ENCODE measurements at places on chromosomes 4 and X.
A peak's percentile ranks its signal among the peaks of the same experiment; 100 is the strongest.

GRCh38 chr4:75180790-75181776 lies 248.2 kb downstream of the PARM1 start:
- no peak for DNase-seq

GRCh38 chr4:101710806-101711205 lies 79.7 kb upstream of the BANK1 start:
- DNase-seq = no peak

DNA sequence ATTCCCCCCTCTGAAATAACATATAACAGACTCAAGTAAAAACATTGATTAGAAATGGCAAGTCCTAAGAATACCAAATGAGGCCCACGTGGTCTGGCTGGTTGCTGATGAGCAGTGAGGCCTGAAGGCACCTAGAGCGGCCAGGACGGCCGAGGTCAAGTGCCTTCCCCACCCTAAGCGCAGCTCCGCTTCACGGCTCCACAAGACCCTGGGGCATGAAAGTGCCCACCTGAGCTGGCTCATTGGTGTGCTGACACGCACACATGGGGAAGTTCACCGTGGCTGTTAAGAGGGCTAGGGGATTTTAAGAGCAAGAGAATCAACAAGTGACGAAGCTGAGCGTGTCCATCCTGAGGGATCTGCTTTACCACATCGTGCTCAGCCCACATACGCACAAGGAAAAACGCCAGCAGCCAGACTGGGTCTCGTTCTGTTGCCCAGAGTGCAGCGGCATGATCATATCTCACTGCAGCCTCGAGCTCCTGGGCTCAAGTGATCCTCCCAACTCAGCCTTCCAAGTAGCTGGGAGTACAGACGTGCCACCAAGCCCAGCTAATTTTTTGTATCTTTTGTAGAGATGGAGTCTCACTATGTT lies 22.4 kb downstream of the DCTD start:
- DNase-seq = no peak

DNA sequence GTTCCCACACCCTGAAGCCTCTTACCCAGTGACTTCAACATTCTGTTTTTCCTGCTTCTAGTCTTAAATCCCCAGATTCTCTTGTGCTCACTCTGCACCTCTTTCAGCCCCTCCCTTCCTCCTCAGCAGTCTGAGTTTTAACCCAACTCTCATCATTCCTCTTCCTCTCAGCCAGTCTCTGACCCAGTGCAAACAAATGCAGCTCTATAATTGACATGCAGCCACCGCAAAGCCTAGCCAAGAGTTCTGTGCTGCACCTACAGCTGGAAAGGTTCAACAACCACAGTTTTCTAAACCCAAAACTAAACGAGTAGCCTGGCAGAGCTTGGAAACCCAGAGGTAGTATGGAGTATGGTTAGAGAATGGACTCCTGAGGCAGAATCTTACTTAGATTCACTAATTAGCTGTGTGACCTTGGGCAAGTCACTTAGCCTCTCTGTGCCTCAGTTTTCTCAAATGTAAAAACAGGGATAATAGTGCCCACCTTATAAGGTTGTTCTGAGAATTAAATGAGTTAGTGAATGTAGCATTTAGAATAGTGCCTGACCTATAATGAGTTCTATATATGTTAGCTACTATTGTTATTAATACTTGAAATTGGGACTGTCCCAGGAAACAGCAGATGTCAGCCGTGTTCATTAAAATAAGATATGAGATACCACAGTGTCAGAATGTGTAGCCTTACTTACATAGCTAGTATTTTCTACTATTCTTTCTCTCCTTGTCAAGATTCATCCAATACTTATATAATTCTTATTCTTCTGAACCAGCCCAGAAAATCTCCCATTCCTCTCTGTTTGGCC lies 3.5 kb downstream of the TMEM154 start:
- DNase-seq = no peak

- DNase-seq = no peak
Measured at GRCh38 chrX:63658920-63659319, 126.1 kb downstream of the ARHGEF9 start.

DNA sequence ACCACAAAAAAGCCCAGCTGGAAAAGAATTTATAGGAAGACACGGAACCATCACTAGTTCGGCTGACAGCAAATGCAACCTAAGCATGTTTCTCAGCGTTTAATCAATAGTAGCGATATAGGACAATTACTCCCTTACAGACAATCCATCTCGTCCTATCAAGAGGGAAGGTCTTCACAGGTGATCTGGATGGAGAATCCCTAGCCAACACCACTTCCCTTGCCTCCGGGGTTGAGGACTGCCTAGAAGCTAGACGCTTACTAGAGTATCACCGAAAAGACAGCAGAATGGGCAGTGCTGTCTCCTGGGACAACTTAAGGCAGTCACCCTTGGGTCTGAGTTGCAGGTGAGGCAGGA lies 32.1 kb upstream of the MAML3 start:
- DNase-seq = no peak

GRCh38 chr4:138636781-138637180 lies 378.8 kb upstream of the NOCT start:
- no peak for DNase-seq

- no peak for DNase-seq
Measured at GRCh38 chr4:87555773-87556619, 26.8 kb upstream of the SPARCL1 start.

GRCh38 chr4:10115271-10115796 lies 1.3 kb downstream of the WDR1 start:
- DNase-seq = no peak

DNA sequence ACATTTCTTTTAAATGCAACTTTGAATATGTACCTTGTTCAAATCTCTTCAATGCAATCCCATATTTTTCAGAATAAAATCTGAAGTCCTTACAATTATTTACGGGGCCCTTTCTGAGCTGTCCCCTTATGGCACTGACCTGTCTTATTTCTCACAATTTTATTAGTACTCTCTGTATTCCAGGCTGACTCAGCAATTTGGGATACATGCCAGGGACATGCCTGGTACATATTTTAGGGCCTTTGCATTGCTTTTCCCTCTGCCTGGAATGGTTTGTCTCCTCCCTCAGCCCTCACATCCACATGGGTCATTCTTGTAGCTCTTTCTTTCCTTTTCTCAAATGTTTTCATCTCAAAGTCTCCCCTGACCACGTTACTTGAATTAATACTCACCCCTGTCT lies 172.2 kb upstream of the TECRL start:
- DNase-seq = no peak

GRCh38 chr4:56086561-56086960 lies 137.8 kb downstream of the CEP135 start:
- DNase-seq = no peak

GRCh38 chr4:1331591-1332353 lies 15.2 kb upstream of the UVSSA start:
- DNase-seq = no peak

GRCh38 chr4:176306837-176307665 lies 12.7 kb upstream of the SPCS3 start:
- DNase-seq = no peak

DNA sequence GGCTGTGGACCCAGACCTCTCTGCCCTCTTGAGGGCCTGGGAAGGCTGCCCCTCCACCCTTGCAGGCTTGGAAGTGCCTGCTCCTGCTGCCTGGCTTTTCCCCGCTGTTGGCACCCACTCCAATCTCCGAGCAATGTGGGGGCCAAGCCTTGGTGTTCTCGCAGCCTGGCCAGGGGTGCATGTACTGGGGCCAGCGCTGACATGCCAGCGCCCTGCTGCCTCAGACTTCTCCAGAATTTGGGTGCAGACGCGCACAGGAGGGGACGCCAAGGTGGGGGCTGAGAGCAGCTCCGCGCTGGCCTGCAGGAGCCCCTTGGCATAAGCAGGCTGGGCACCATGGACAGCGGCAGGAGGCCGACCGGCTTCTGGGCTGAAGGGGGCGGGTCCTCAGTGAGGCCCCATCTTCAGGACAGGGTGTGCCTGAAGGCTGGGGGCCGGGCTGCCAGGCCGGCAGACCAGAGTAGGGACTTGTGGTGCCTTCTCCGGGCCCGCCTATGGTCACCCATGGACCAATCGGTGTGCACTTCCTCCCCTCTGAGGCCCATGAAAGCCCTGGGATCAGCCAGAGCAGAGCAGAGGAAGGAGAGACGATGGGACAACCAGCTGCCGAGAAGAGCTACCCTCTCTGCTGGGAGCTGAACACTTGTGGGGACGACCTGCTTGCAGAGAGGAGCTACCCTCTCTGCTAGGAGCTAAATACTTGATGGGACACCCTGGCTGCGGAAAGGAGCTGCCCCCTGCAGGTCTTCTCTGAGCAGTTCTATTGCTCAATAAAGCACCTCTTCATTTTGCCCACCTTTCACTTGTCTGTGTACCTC lies 118.3 kb downstream of the DNAAF6 start:
- peak; percentile 2 for DNase-seq

DNA sequence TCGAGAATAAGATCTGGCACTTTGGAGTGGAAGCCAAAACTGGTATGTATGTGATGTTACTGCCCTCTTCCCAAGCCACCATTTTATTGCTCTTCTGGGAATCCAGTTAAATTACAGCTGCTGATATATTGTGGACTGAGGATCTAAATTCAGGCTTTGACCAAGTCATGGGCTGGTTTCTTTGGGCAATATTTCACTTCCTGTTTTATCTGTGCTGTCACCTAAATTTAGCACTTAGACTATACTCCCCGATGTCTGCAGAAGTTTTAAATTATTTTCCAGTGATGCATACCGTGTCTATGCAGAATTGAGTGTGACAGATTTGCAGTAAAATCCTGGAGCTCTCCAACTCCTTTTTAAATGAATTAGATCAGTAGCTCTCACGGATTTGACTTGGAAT lies 100.0 kb downstream of the TEX13A start:
- no peak for DNase-seq

- DNase-seq = no peak
Measured at GRCh38 chr4:165874072-165874790, 1.2 kb downstream of the TLL1 start.

- DNase-seq = no peak
Measured at GRCh38 chr4:148735432-148736155, 293.4 kb upstream of the NR3C2 start.

DNA sequence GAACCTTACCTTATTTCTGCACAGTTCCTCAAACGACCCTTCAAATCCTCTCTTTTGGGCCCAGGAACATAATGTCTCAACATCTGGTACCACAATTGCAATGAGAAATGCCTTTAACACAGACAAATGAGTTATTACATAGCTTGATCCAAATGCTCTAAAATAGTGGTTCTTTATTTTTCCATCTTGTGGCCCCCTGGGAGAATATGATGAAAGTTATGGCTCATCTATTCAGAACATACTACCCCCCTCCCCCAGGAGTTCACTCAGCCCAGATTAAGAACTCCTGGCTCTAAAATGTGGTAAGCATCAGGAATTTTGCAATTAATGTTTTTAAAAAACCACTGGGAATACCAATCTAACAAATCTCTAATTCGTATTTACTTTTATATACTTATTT lies 23.9 kb upstream of the CENPU start:
- DNase-seq = no peak

DNA sequence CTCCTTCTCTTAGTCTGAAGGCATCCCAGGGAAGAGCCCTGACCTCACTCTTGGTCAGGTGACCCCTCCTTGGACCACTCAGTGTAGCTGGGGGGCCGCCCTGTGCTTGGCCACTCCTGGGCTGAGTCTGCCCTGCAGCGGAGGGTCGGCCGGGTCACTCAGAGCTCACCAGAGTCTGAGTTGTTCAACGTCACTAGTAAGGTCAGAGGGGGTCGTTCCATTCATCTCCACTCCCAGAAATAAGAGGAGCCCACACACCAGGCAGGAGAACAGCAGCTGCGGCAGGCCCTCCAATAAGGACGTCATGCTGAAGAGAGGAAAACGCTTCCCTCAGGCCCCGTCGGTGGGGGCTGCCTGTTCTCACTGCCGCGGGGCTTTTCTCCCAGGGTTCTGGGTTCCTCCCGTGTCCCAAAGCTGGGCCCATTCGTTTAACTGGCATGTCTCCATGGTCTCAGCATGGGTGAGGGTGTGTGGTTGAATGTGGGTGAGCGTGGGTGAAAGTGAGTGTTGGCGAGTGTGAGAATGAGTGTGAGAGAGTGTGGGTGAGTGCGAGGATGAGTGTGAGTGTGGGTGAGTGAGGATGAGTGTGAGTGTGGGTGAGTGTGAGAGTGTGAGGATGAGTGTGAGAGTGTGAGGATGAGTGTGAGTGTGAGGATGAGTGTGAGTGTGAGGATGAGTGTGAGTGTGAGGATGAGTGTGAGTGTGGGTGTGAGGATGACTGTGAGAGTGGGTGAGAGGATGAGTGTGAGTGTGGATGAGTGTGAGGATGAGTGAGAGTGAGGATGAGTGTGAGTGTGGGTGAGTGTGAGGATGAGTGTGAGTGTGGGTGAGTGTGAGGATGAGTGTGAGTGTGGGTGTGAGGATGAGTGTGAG lies 47.7 kb downstream of the ING2 start:
- DNase-seq = no peak

DNA sequence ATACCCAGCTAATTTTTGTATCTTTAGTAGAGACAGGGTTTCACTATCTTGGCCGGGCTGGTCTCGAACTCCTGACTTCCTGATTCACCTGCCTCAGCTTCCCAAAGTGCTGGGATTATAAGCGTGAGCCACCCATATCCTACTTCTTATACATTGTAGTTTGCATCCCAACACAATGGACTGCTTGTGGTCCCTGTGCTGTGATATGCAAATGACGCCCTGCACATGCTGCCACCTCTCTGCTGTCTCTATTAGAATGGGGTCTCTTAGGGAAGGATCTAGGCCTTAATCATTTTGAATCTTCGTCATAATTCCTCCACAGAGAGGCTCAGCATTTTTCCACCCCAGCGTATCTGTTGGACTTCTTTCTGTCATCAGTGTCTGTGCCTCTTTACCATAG lies 595.9 kb downstream of the ADGRL3 start:
- DNase-seq = no peak

DNA sequence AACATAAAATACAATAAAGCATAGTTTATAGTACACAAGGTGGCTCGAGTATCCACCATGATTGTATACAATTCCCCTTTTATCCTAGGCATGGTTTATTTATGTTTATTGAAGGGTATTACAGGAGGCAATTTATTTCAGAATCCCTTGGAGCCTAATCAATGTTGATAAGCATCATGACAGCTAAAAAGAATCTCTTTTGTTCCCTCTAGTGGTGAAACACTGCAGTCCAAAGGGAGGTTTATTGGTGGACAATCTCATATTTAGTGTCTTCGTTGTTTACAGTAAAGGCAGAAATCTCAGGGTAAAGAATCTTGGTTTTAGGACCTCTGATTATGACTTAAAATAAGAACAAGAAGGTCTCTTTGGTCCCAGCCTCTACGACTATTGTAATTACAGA lies 1712.5 kb downstream of the C4orf33 start:
- DNase-seq = no peak
